Epithelial cell of esophagus (primary cell): ENCODE measurements at places on chromosomes 16 and 17.

- DNase-seq, result no peak
Measured at GRCh38 chr16:894136-894535, 76.6 kb downstream of the LMF1 start.

- DNase-seq, result peak; percentile 46
Measured at GRCh38 chr16:14249291-14250032, 178.3 kb downstream of the MRTFB start.

GRCh38 chr17:760371-760770 lies 8.3 kb upstream of the GEMIN4 start:
- DNase-seq, result no peak

GRCh38 chr17:3910420-3911270 lies 5.6 kb downstream of the P2RX1 start:
- no peak for DNase-seq

DNA sequence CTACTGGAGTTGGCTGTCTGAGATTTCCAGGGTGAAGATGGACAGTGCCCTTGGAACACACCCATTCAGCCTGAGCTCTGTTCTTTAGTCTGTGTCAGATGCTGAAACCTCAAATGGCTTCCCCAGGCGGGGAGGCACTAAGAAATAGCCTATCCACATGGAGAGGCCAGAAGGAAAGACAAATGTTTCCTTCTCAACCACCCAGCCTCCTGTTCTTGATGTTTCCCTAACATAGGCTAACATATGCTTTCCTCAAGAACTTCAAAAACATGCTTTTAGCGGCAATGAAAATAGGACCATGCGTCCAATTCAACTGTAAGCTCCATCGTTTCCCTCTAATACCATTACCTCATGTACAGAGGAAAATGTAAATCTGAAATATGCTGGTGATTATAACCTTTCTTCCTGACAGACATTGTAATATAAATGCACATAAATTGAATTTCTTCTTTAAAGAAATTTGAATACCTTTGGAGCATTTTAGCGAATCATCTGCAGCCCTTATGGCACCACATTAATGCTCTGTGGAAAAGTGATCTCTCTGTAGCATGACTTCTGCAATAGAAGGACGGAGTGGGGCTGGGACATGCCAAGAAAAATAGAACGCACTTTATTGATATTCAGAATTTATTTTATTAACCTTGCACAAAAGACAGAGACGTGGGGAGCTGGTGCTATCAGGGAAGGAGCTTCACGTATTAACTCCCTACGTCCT lies 60.1 kb downstream of the IRX3 start:
- DNase-seq, result no peak

DNA sequence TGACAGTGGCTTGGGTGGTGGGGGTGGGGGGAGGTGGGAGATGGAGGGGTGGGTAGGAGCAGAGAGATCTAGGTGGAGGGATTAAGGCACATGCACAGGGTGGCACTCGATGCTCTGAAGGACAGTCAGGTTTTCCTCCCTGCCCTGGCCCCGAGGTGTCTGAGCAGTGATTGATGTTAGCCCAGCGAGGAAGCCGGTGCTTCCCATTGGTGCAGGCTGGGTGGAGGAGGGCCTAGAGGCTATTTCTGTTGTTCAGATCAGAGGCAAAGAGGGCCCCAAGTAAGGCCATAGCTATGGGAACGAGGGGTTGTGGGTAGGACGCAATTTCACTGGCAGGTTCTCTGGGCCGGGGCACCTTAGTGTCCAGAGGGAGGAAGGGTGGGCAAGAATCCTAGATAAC lies 23.1 kb downstream of the CACNA1G start:
- DNase-seq, result no peak
